ENCODE measurements at places on chromosomes 7 and 10.

DNA sequence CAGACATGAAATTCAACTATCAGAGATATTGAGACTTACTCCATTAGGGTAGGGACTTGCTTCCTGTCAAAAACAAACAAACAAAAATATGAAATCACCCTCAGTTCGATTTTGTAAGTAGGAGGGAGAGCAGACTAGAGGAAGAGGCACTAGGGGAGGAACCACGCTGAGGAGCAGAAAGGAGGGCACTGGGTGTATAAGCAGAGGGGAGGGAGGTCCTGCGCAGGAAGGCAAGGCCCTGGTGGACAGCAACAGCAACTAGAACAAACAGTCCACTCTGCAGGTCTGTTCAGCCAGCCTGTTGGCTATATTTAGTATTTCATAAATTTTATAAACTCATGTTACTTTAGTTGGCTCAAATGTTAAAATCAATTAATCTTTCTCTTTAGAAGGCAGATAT lies 937.1 kb upstream of the C7orf33 start:
- no peak for DNase-seq

GRCh38 chr7:41134300-41135255 lies 568.3 kb downstream of the INHBA start:
- DNase-seq, result no peak

GRCh38 chr10:69215405-69216171 lies 4.5 kb upstream of the HKDC1 start:
- no peak for DNase-seq

DNA sequence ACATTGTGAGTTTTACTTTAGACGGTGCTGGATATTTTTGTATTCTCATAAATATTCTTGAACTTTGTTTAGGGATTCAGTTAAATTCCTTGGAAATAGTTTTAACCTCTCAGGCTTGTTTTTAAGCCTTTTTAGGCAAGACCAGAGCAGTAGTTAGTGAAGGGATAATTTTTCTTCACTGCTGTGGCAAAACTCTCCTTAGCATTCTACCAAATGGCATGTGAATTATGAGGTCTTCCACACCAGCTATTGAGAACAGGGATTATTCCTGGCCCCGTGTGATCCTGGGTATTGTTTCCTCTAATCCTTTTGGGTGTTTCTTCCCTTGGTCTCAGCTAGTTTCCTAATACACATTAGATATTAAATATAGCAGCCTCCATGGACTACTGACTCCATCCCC lies 46.2 kb downstream of the CCDC71L start:
- DNase-seq, result no peak

- no peak for DNase-seq
Observed at GRCh38 chr7:74068378-74069085, 15.1 kb upstream of the LIMK1 start.

DNA sequence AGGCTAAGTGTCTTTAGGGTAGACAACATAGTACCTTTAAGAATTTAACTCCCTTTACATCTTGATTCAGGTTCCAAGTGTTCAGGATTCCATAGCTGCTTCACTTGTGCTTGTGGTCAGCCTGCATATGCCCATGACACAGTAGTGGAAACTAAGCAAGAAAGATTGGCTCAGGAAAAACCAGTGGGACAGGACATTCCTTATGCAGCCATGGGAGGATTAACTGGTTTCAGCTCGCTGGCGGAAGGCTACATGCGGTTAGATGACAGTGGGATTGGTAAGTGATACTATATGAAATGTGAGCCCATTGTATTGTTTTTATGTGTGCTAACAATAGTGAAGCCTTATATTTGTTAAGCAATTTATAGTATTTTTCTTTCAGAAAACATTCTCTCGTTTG lies 11.3 kb downstream of the FAM221A start:
- DNase-seq, result no peak

- DNase-seq, result no peak
Observed at GRCh38 chr10:93751124-93751523, 6.6 kb upstream of the LGI1 start.

GRCh38 chr7:103009466-103010185 lies 65.0 kb downstream of the FBXL13 start:
- no peak for DNase-seq

GRCh38 chr7:141700848-141701371 lies 1.1 kb downstream of the DENND11 start:
- DNase-seq, result no peak

GRCh38 chr10:111481261-111481826 lies 404.5 kb downstream of the ADRA2A start:
- DNase-seq, result no peak

- DNase-seq, result no peak
Observed at GRCh38 chr7:127912901-127913300, 118.3 kb downstream of the LRRC4 start.

DNA sequence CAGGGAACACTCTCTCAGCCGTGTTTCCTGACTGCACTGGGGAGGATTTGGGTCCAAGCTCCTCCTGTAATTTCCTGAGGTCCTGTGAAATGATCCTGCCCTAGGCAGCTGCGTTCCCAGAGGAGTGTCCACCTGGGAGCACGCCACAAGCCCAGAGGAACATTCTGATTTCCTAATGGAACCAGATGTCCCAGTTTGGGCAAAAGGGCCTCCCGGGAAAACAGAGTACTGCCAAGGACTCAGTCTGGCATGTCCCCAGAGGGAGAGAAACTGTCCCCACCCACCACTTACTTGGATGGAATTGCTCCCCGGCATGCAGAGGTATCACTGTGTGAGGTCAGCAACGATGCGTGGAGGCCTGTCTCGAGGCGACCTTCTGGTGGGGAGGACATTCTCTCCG lies 34.5 kb downstream of the ASB13 start:
- no peak for DNase-seq

GRCh38 chr10:118735294-118735693 lies 19.5 kb downstream of the CACUL1 start:
- no peak for DNase-seq

GRCh38 chr7:81725812-81726127 lies 44.1 kb downstream of the HGF start:
- no peak for DNase-seq

Data from DMS79 (cell line).